ENCODE measurements at places on chromosomes 13 and 19. TPM values are rescaled to one million over a fixed set of nuclear protein-coding genes. Genes with fewer than 3 reads are reported as not detected.

Gene LIM2
- total RNA-seq = not detected

Gene MEIOSIN
- total RNA-seq = not detected

Gene CXCL17
- 0.23 TPM for total RNA-seq

Gene SEMA6B
- 6.4 TPM for total RNA-seq

Gene ZNF546
- 8.1 TPM for total RNA-seq

Gene ZNF99
- total RNA-seq = 0.82 TPM

Gene AKAP11
- 35.7 TPM for total RNA-seq

Gene DMKN
- total RNA-seq = 47.1 TPM

Gene KLK12
- not detected for total RNA-seq

Gene TUBA3C
- total RNA-seq = not detected

Gene PGLYRP2
- total RNA-seq = not detected

Gene TMPRSS9
- total RNA-seq = 0.23 TPM

Gene EPS8L1
- total RNA-seq = 32.5 TPM

Gene EDDM13
- total RNA-seq = not detected

Gene ZNF426
- 21.9 TPM for total RNA-seq

Gene SMIM17
- total RNA-seq = 0.88 TPM

Gene PLPP2
- total RNA-seq = 8.6 TPM

Gene EDNRB
- 70.6 TPM for total RNA-seq

Gene TMED1
- total RNA-seq = 40.9 TPM

Gene P2RY11
- total RNA-seq = 9.7 TPM

Gene CYP2B6
- 0.41 TPM for total RNA-seq

Gene PLIN4
- 10.6 TPM for total RNA-seq

Gene OR7D4
- total RNA-seq = not detected

Gene USE1
- total RNA-seq = 18.3 TPM

Gene IRGQ
- 33.1 TPM for total RNA-seq

Gene CACNG8
- 0.23 TPM for total RNA-seq

Gene ZIC5
- total RNA-seq = 0.06 TPM

Gene PDE4A
- total RNA-seq = 4.8 TPM

Gene FFAR1
- 0.23 TPM for total RNA-seq

Gene BCL3
- 15.7 TPM for total RNA-seq

Gene PHLDB3
- 22.1 TPM for total RNA-seq

Gene PEAK3
- 0.47 TPM for total RNA-seq

Gene SERP2
- 8.5 TPM for total RNA-seq

Gene ATXN8OS
- not detected for total RNA-seq

Gene ZNF285
- 6.4 TPM for total RNA-seq

Gene SRRM5
- total RNA-seq = 0.06 TPM

Gene C1QTNF9
- 1.1 TPM for total RNA-seq

Gene SIGLEC8
- 0.06 TPM for total RNA-seq

Gene OR7D2
- total RNA-seq = 0.12 TPM

Gene ZNF837
- 4.7 TPM for total RNA-seq

Gene CTXN1
- 6.1 TPM for total RNA-seq

Data from metanephros (tissue), 2 donors.